ENCODE measurements at places on chromosomes 3 and 15. TPM values are rescaled to one million over a fixed set of nuclear protein-coding genes. Genes with fewer than 3 reads are reported as not detected.

DNA sequence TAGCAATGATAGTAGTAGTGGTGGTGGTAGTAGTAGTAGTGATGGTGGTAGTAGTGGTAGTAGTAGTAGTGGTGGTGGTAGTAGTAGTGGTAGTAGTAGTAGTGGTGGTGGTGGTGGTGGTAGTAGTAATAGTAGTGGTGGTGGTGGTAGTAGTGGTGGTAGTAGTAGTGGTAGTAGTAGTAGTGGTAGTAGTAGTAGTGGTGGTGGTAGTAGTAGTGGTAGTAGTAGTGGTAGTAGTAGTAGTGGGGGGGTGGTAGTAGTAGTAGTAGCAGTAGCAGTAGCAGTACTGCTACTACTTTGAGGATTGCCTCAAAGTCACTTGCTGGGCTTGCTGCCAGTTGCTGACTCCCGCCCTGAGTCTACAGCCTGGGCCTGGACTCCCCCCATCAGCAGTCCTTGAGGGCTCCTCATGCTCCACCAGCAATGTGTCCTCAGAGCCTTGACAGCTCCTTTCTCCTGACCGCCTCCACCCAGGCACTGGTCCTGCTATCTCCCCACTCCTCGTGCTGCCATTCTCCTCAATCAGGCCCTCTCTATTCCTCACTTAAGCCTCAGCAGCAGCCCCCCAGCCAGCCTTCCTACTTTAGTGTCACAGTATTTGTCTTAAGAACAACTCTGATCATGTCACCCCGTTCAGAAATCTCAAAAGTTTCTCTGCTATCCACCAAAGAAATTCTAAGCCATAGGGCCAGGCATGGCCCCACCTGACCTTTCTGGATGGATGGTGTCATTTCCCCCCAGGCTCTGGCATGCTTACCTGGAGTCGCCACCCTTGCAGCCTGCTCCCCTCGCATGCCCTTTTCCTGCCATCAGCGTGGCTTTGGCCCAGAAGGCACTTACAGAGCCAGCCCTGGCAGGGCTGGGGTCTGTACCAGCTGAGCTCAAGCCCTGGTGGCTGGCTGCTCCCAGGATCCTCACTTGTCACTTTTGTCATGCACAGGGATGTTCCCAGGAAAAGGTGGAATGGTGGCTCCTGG is 45.6 kb downstream of the DLEC1 start:
- ATAC-seq = peak; percentile 52

DNA sequence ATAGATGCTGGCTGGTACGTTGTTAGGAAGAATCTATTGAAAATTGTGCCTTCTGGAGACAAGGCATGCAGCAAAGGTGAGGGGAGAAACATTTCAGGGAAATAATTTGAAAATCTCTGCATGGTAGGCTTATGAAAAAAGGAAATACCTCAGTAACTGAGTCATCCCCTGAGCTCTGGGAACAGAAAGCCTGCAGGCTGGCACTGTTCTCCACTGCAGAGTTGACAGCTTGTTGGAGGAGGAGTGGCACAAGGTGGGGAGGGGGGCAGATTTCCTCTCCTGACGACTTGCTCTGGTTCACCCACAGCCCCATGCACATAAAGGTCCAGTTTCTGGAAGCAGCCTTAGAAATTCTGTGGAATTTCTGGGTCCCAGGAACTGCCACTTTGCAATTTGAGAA is 179.4 kb downstream of the ABHD5 start:
- peak; percentile 57 for ATAC-seq

- no peak for ATAC-seq
Measured at GRCh38 chr3:156628836-156629618, 45.4 kb upstream of the TIPARP start.

The CFAP20DC gene
- 7.2 TPM for total RNA-seq

- ATAC-seq = peak; percentile 81
Measured at GRCh38 chr3:131713416-131714123, 210.8 kb upstream of the MRPL3 start.

DNA sequence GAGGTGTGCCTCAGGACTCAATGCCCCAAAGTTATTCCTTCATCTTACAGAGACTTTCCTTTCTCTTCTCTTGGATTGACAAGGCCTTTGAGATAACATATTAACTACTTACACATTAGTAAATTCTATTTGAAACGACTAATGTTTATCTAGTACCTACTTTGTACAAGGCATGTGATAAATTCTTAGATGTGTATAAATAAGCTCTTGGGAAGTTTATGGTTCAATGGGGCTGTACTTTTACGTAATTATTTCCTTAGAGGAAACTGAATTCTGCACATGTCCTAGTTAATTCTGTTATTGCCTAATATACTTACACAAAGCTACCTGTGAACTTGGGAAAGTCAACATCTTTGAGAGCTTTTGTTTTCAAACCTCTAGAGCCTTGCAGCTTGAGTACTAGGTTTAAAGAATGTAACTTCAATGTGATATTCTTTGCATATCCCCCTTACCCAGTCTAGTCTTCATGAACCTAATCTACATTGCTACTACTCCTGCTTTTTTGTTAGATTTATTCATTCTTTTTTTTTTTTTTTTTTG is 58.5 kb upstream of the RAP2B start:
- no peak for ATAC-seq

- no peak for ATAC-seq
Measured at GRCh38 chr3:61589856-61590255, 28.5 kb downstream of the PTPRG start.

GRCh38 chr15:99485153-99485961 is 80.4 kb upstream of the MEF2A start:
- no peak for ATAC-seq

- no peak for ATAC-seq
Measured at GRCh38 chr3:46100812-46101211, 73.5 kb upstream of the XCR1 start.

GRCh38 chr15:91694831-91695210 is 158.7 kb upstream of the SLCO3A1 start:
- peak; percentile 77 for ATAC-seq

DNA sequence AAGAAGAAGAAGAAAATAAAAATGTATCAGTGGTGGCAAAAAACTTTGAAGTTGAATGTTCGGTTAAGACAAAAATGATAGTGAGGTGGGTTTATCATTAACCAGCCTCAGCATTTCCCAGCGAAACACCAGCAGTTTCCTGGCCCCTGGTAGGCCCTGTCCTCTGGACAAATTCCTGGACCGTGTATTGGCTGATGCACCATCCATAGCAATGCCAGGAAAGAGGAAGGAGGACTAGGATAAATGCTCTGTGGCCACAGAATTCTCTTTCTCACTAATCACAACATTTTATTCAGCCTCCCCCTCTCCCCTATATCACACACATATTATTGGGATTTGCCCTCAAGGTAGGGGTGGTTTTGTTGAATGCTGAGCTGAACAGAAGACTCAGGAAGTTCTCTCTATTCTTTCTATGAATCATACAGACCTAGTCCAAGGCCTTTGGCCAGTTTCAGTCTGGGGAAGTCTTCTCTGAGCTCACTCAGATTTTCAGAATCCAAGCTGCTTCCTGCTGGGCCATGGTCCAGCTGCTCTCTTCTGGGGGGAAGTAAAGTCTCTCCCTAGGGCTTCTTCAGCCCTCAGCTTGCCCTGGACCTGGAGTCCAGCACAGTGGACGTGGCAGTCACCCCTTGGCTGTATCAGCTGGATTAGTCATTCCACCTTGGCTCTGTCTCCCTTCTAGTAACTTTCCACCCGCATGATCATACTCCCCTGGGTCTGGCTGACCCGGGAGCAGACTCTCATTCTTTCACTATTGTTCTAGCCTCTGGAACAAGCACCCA is 27.6 kb downstream of the SLC28A1 start:
- ATAC-seq = no peak

DNA sequence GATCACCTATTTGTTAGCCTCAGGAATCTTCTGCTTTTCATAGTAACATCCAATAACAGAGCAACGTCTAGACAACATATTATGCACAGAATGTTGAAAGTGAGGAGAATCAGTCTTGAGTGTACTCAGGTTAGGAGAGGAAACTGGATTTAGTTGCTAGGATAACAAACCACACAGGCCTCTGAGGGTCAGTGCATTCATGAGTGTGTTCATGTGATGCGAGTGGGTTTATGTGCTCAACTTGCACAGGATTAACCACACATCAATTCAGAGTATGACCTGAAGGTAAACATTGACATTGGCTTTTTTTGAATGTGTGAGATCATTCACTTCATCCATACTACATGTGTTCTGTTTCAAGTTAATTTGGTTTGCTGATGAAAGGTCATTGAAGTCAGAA is 287.6 kb downstream of the DIPK2A start:
- ATAC-seq = peak; percentile 45

DNA sequence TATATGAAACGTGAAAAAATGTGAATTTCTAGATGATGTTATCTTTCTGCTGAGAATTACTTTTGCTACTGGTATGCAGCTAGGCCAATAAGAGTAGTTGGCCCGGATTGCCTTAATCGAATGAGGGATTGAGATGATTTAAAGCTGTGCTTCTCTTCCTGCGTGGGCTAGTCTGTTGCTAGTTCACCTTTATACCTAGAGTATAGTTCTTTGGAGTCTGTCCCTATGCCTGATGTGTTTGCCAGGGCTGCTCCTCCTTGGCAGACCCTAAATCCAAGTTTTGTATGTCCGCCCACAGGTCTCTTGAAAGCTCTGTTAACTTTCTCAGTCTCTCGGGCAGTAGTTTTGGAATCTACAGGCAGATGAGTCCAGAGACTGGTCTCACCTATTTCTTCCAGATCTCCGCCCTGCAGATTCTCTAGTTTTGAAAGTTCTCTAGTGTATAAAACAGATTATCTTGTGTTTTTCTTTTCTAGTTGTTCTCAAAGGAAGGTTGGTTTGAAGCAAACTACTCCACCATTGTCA is 64.9 kb downstream of the MEF2A start:
- no peak for ATAC-seq

DNA sequence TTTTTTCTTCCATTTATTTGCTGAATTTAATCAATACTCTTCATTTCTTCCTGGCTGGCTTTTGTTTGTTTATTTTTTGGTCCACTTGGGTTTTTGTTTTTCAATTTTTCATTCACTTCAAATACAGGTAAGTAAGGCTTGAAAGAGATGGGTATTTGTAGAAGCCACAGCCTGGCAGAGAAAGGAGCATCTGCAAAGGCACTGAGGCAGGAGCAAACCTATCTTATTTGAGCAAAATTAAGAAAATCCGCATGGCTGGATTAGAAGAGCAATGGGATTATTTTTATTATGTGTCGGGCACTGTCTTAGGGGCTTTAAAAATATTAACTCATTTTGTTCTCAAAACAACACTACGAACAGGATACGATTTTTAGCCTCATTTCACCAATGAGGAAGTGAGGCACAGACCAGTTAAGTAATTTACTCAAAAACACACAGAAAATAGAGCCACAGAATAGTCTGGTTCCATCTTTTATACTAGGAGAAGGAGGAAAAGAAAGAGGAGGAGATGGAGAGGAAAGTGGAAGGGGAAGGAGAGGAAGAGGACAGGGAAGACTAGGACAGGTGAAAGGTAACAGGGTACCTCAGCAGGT is 35.1 kb upstream of the CCDC80 start:
- ATAC-seq = no peak
